ENCODE measurements at places on chromosomes 2 and 18.

GRCh38 chr2:177352441-177353186, 40.0 kb upstream of the AGPS start:
- peak; percentile 48 for DNase-seq

GRCh38 chr2:161172901-161173540, 12.8 kb downstream of the TANK start:
- no peak for DNase-seq

- DNase-seq, result no peak
Measured at GRCh38 chr18:9177466-9177865, 40.9 kb downstream of the ANKRD12 start.

DNA sequence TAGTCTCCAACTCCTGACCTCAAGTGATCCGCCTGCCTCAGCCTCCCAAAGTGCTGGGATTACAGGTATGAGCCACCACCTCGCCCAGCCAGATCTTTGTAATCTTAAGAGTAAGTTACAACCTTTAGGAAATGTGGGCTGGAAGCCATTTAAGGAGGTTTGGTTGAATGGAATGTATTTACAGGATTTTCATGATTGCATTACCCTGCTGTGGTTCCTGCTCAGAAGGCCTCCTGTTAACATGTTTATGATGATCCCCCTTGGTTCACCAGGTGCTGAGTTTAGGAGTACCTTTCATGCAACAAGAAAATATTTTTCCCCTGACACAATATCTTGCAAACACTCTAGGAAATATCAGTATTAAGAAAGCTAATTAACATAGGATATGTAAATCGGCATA, 187.4 kb upstream of the SH3BP4 start:
- DNase-seq, result no peak

DNA sequence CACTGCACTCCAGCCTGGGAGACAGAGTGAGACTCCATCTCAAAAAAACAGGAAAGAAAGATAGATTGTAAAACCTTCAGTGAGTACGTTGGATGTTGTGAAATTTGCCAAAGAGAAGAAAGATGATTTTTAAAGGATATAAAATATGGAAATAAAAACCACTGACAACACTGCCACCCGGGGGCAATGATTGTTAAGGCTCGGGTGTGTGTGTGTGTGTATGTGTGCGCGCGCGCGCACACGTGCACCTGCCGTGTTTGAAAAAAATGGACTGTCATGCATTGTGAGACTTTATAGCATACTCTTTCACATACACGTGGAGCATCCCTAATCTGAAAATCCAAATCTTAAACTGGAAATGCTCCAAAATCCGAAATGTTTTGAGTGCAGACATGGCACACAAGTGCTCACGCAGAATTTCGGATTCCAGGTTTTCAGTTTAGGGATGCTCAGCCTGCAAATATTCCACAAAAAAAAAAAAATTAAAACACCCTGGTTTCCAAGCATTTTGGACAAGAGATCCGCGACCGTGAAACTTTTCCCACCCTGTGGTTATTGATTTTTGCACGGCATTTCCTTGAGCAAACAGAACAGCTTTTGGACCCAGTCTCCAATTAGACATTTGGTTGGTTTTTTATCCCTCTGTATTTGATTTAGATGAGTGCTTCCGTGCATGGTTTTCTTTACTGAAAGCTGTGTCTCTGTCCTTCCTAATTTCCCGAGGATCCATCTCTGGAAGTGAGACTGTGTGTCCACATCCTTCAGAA, 269.2 kb downstream of the AGAP1 start:
- no peak for DNase-seq

- DNase-seq, result no peak
Measured at GRCh38 chr2:2123238-2123637, 207.8 kb downstream of the MYT1L start.

DNA sequence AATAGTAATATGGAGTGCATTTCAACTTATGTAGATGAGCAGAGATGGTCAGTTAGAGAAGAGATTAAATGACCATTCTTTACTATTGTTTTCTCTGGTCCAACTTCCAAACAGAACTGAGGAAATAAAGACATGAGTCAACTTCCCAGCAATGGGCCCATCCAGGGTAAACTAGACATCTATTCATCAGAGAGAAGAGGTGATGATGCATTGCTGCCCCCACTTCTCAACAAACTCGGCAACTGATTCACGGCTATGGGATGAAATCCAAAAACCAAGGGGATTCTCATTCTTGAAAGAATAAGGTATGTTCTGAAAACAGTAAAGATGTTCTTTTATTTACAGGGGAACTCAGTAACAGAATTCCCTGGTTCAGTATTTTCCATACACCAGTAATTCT, 190.7 kb downstream of the RDH14 start:
- no peak for DNase-seq

DNA sequence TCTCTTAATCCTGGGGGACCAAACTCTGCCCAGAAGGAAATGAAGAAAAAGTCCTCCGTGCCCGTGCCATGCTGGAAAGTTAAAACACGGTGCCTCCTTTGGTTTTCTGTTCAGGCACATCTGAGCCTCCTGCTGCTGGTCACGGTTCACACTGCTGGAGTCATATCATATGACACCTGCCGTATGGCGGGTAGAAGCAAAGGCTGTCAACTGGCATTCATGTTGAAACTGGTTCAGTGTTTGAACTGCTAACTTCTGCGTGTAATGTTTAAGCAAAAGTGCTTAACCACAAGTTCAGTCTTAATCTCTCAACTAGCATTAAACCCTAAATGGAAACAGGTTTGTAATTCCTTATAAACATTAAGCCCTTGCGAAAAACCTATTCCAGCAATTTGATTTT, 3.1 kb downstream of the STK39 start:
- DNase-seq, result no peak

- DNase-seq, result no peak
Measured at GRCh38 chr2:17813742-17814473, 2.4 kb upstream of the MSGN1 start.

DNA sequence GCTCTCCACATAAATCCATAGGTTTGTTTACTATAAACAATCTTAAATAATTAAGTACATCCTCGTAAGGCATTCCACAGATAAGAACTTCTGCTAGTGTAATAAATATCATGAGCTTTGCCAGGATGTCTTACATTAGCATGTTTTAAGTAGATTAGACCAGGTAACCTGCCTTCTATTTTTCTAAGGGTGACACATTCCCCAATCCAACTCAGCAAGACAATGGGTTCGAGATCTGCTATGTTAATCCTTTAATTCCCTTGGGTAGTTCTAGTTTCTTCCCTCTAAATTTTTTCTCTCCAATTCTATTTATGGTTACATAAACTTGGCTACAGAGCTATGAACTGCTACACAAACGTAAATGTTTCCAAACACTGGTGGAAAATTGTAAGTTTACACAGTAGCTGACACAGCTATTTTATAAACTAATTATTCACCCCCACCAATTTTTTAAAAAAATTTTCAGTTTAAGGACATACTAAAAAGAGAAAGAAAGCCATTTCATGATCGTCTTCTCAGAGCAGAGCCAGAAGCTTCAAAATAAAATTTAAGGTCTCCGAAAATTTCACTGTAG, 386.5 kb upstream of the SLC39A10 start:
- no peak for DNase-seq

DNA sequence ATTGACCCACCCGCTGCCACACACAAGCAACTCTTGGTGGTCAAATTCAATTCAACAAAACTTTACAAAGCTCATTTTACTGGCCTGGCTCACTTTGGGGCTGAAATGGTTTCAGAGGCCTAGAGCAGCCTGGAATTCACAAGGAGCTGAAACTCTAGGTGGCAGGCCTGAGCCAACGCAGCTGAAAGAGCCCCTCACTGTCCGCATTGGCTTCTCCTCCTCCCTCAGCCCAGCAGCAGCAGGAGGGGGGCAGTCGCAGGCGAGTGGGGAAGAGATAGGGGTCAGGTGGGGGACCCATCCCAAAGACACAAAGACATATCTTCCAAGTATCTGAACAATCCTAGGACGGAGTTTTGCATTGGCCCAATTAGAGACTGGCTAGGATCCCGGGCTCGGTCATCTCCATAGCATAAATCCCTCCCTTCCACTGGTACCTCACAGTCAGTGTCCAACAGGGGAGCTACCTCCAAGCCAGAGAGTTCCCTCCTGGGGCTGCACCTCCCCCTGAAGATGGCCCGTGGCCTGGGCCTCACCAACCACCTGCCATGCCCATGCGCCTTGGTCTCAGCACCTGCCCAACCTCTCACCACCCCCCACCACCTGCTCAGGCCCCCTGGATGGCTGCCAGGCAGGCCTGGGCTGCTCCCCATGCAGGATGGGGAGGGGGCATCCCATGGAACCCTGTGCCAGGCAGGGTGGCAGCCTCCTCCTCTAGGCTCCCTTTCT, 113.4 kb downstream of the ZBTB7C start:
- no peak for DNase-seq

DNA sequence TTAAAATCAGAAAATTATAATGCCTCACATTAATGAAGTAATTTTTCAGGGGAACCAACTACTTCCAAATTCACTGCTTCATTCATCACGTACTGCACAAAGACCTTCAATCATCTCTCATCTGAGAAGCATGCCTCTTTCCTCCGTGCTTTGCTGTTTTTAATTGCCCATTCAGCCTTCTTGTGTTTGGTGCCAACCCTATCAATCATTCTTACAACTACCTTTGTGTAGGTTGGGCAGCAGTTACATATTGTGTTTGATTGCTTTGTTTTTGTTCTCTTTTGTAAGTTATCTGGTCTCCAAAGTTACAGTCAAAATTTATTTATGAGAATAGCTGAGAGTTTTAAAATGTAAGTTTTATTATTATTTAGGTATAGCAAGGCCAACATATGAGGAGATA, 549.0 kb upstream of the SLC8A1 start:
- no peak for DNase-seq

- no peak for DNase-seq
Measured at GRCh38 chr2:75549401-75550253, 11.1 kb downstream of the EVA1A start.

GRCh38 chr2:220646424-220646823, 925.7 kb downstream of the EPHA4 start:
- no peak for DNase-seq

DNA sequence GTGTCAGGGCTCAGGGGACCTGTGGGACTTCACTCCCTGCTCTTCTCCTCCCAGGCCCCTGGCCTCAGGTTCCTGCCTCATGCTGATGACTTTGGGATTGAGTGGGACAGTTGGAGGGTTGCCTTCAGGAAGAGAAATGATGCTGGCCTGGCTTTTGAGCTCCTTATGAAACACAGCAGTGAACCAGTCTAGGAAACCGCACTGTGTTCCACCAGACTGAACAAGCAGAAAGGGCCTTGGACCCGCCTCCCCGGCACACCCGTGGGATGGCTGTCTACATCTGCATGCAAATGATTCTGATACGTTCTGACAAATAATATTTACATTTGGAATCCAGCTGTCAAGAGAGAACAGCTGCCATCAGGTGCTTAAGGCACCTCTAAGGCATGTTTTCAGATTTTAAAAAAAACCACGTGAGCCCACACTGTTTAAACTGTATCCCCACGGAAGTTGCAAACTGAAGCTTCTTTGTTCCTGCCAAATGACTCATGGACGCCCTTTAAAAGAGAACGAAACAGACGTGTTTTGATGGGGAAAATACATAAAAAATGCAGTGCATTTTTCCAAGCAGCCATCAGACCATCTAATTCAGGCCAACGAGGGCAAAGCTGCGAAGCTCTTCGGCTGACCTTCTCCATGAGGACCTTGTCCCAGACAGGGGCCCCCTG, 27.6 kb upstream of the ASAP2 start:
- DNase-seq, result no peak

- DNase-seq, result no peak
Measured at GRCh38 chr2:11071211-11071610, 84.1 kb upstream of the SLC66A3 start.

DNA sequence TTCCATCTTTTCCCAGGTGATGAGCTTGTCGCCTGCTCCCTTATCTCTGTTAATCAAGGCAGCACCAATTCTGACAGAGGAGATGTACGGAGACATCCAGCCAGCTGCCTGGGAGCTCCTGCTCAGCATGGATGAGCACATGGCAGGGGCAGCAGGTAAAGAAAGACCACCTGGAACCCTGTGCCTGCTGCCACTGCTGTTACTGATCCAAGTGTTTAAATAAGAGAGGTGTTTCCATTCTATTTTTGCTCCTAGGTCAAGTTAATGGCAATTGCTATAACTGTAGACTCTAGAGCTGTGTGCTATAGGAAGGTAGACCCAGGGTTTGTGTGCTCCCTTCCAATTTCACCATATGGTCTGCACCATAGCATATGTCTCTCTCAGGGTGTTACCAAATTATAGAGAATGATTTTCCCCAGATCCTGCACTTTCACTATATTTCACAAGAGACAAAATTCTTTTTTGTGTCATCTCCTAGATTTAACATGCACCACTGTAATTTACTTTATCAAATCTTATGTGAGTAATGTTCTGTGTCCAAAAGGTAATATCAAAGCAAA, 88.6 kb upstream of the RPE start:
- DNase-seq, result no peak

DNA sequence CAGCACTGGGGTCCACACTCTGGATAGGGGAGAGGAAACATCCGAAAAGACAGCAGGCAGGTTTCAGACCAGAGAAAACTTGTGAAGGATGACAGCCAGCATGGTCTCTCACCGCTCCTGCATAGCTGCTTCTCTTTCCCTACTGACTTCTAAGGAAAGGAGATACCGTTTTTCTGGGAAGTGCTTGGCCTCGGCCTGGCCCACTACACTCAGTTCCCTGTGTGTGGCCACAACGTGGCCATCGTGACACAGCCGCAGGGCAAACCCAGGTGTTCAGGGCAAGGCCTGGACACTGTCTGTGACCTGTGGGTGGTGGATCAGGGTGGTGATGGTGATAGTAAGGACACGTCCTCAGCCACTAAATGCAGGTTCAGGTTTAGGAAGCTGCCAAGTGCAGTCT, 34.2 kb upstream of the ACAA2 start:
- no peak for DNase-seq

- no peak for DNase-seq
Measured at GRCh38 chr2:101980368-101980767, 11.4 kb upstream of the IL1R2 start.

- no peak for DNase-seq
Measured at GRCh38 chr2:159300586-159300985, 14.1 kb upstream of the WDSUB1 start.

GRCh38 chr2:230872151-230872967, 7.6 kb downstream of the ITM2C start:
- DNase-seq, result no peak

- DNase-seq, result no peak
Measured at GRCh38 chr2:206837775-206838174, 72.4 kb downstream of the FASTKD2 start.

DNA sequence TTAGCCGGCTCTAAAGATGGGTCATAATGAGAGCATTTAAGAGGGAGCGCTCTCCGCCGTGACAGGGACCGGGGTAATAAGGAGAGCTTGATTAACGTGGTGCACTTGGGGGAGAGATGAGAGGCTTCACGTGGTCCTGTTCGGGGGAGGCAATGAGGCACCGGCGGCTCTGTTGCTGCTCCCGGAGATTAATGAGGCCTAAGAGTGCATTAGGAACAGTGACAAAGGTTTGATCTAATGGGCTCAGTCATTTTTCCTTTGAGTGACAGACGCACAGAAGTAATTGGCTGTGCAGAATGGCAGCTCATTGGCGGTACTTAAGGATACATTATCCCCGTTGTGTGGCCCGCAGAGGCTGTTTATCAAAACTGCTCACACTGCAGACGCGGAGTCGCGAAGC, 250.7 kb downstream of the GBX2 start:
- DNase-seq, result no peak

Data from hematopoietic multipotent progenitor cell (in vitro differentiated cells).